ENCODE measurements at places on chromosomes 16 and 17.

DNA sequence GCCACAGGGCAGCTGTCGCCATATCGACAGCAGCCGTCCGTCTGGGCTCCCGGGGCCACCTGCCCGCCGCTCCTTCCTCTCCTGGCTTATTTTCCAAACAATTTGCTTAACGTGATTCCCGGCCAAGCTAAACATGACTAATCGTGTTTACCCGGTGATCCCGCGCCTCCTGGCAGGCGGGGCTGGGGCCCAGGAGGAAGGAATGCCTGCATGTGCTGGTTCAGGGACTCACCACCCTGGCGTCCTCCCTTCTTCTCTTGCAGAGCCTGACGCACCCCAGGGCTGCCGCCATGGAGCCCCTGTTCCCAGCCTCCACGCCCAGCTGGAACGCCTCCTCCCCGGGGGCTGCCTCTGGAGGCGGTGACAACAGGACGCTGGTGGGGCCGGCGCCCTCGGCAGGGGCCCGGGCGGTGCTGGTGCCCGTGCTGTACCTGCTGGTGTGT lies 6.1 kb downstream of the SSTR5 start:
- DNase-seq, result no peak

GRCh38 chr17:51046514-51047384 lies 73.9 kb downstream of the SPAG9 start:
- peak; percentile 89 for DNase-seq

- no peak for DNase-seq
Measured at GRCh38 chr16:27517664-27518063, 32.0 kb downstream of the GTF3C1 start.

DNA sequence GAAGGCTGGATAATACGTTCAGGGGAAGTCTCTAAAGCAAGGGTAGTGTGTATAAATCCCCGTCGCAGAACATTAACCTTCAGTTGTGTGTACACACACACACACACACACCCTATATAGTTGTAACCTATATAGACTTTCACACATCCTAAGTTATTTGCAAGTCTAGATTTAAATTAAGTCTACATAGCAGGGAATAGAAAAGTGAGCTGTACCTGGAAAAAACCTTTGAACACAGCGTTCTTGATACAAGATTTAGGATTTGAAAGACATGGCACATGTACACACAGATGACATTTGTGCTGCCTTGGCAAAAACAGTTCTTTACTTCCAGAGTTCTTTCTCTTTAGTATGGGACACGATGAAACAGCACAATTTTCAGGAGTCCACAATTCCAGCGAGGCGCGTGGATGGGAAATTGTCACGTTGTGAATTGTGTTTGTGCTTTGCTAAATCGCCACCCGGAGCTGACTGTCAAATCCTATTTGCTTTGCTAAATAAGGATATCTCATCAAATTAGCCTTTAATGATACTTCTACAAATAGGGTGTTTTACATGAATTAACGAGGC lies 233.9 kb downstream of the MRTFB start:
- DNase-seq, result no peak

- no peak for DNase-seq
Measured at GRCh38 chr17:39777534-39778365, 40.0 kb downstream of the GRB7 start.

GRCh38 chr16:49437344-49437743 lies 63.7 kb downstream of the C16orf78 start:
- peak; percentile 11 for DNase-seq

- DNase-seq, result peak; percentile 89
Measured at GRCh38 chr17:1039511-1040215, 42.7 kb downstream of the TIMM22 start.

- no peak for DNase-seq
Measured at GRCh38 chr17:57784226-57784895, 39.3 kb upstream of the CCDC182 start.

DNA sequence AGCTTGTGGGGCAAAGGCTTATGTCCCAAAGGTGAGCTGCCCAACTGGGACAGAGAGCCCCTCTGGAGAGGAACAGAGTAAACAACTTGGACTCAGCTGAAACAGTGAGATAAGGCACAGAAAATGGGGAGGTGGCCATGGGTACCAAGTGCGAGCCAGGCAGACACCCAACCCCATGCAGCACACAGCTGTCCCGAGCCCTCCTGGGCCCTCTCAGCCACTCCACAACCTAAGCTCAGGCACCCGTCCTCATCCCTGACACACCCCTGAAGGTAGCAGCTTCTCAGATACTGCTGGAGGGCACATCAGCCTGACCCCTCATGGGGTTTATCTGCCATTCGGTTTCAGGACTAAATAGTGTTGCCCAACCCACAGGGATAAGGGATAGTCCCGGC lies 4.8 kb upstream of the GFOD2 start:
- DNase-seq, result no peak
